ENCODE measurements at places on chromosomes 4 and X.

DNA sequence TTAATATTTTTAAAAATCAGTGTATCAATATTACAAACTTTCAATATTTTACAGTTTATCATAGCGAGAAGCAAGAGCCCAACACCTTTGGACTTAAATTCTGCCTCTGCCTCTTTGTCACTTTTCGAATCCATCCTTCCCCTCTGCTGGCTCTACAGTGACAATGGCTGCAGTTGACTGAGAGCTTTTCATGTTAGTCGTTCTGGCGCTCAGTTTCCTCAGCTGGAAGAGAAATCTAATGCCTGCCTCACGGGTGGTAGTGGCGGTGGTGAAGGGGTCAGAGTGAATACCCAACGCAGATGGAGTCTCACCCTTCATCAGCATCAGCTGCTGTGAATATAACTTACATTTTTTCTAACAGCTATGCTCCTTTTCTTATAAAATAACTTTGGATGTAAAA, 144.8 kb downstream of the NWD2 start:
- DNase-seq: no peak

GRCh38 chr4:177066746-177067145, 242.9 kb upstream of the NEIL3 start:
- DNase-seq: no peak

DNA sequence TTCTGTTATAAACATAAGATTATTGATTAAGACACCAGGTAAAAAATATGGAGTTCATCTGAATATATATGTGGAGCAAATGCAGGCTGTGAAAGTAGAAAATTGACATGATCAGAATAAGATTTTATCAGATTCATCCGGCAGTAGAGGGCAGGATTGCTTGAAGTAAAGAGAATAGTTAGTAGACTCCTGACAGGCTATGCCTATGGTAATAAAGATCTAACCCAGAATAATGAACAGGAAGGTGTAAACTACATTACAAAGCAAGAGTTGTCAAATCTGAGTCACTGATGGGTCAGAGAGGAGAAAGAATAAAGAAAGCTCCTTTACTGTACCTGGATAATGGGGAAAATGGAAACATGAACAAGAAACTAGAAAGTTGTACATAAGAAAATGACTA, 20.8 kb upstream of the TMEM184C start:
- no peak for DNase-seq

DNA sequence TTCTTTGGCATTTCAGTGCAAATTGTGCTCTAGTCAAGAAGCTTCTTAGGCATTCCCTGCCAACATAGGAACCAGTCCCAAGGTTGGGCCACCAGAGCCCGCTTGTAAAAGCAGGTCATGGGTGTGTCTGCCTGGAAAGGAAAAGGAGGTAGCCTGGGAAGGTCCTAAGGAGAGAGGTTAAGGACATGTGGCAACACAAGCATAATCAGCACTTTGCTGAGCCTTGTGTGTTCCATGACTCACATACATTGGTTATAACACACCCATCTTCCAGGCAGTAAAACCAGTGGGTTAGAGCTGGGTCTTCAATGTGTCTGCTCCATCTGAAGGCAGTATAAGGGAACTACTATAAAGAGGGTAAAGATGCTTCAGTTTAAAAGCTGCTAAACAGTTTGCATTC, 165.0 kb downstream of the FHIP1A start:
- DNase-seq: no peak

DNA sequence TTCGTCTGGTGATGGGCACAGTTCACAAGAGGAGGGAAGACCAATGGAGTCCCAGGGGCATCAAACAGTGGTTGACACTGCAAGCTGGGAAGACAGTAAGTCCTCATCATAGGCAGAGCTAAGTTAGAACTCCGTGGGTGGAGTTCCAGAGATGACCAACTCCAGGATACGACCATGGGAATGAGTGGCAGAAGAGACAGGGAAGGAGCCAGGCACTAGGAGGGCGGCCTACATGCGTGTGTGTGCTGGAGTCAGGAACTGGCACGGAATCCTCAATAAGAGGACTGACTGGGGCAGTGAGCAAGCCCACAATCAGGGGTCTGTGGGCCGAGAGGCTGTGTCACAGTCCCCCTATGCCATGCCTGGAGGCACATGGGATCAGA, 30.4 kb upstream of the IRAK1 start:
- DNase-seq: no peak

- DNase-seq: no peak
These were observed 422.2 kb downstream of the GABRG1 start for GRCh38 chr4:45701621-45702020.
